ENCODE measurements at places on chromosomes 3 and 15.

- DNase-seq, result no peak
These were observed 61.8 kb downstream of the SLC7A14 start for GRCh38 chr3:170524073-170524472.

GRCh38 chr15:32098033-32098432 lies 67.7 kb downstream of the CHRNA7 start:
- DNase-seq, result no peak

DNA sequence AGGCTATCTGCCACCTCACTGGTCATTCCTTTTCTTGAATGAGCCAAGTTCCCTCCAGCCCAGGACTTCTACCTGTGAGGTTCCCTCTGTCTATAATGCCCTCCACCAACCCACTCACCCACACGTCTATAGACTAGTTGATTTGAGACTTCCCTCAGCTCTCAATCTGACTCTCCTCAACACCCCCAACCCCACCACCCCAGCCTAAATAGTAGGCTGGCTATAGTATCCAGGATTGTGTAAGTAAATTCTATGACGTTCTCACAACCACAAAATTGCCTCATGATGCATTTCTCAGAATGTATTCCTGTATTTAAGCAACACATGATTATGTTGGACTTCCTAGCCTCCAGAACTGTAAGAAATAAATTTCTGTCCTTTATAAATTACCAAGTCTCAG lies 2.2 kb downstream of the PLSCR1 start:
- no peak for DNase-seq

GRCh38 chr3:15809313-15809712 lies 11.5 kb upstream of the ANKRD28 start:
- DNase-seq, result no peak

GRCh38 chr3:196843435-196844110 lies 24.1 kb upstream of the SENP5 start:
- DNase-seq, result no peak

GRCh38 chr3:38002291-38002876 lies 11.8 kb downstream of the VILL start:
- DNase-seq, result no peak

GRCh38 chr3:147089286-147089685 lies 317.1 kb downstream of the ZIC4 start:
- DNase-seq, result no peak

DNA sequence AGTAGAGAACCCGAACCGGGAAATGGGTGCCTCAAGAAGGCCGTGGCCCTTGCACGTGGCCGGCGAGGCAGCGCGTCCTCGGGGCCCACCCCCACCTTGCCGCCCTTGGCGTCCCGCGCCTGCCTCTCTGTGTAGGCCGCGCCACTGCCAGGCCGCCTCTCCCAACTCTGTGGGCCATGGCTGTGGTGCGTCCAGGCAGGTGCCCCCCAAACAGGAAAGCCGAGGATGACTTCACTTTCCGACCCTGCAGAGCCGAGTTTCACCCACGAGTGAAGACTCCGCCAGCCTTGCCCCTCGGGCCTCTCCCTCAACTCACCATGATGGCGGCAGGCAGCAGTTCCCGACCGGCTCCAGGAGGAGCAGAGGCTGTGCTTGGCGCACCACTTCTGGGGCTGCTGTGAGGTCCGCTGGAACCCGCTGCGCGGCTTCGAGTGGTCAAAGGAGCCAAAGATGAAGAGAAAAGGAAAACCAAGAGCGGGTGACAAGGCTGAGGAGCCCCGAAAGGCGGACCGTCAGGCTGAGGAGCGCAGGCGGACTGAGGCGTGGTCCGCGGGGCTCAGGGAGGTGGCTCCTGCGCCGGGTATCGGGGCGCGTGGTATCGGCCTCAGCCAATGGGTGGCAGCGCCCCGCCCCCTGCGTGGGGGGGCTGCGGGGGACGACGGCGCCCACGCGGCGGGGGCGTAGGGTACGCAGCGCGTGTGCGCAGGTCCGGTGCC lies at the start of gene DAZL:
TSS of gene DAZL (minus strand) at position 537 of the 716 bp plus-strand sequence. CDS start at position 319, 218 bp downstream.
- no peak for DNase-seq

GRCh38 chr15:63920504-63921175 lies 86.9 kb upstream of the HERC1 start:
- no peak for DNase-seq

DNA sequence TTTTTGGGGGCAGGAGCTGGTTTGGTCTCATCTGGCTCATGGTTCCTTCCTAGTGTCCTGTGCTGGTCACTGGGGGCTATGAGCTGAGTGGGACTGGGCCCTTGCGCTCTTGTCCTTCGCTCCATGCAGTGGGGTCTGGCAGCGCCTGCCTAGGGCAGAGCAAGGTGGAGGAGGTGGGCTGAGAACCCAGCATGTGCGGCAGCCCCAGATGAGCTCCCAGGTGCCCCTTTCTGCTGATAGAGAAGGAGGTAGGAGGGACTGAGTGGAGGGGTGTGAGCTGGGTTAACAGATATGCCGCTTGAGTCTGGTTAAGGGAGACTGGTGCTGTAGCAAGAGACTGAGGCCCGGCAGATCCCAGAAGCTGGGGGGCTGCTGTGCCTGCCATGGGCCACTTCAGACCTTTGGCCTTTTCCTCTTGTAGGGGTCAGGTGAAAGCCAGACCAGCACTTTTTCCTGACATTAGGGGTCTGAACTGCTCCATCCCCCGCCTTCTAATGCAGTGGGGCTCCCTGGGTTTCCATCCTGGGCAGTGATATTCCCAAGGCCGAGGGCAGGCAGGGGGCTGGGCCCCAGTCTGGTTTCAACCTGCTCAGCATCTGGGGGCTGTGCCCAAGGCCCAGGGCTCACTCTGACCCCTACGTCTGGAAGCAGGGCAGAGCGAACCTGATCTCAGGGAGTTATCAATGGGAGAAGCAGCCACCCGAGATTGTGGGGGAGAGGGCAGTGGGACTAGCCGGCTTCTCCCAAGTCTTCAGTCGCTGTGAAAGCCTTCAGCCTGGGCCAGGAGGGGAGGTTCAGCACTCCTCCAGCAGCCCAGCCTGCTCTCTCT lies 62.9 kb upstream of the PRR23C start:
- DNase-seq, result no peak

DNA sequence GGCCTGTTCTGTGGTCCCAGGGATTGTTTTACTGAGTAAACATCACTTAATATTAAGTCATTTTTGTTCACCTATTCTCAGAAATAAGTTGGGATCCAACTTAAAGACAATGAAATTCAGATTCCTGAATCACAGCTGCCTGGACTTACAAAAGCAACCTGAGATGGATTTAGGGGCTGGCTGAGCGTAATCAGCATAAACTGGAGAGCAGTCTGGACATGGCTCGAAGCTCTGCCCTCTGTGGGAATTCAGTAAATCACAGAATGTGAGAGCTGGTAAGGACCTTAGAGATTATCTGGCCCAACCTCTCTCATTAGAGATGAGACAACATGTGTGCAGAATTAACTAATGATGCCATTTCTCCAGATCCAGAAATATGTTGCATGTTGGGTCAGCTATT lies 23.7 kb downstream of the CCDC80 start:
- DNase-seq, result no peak

DNA sequence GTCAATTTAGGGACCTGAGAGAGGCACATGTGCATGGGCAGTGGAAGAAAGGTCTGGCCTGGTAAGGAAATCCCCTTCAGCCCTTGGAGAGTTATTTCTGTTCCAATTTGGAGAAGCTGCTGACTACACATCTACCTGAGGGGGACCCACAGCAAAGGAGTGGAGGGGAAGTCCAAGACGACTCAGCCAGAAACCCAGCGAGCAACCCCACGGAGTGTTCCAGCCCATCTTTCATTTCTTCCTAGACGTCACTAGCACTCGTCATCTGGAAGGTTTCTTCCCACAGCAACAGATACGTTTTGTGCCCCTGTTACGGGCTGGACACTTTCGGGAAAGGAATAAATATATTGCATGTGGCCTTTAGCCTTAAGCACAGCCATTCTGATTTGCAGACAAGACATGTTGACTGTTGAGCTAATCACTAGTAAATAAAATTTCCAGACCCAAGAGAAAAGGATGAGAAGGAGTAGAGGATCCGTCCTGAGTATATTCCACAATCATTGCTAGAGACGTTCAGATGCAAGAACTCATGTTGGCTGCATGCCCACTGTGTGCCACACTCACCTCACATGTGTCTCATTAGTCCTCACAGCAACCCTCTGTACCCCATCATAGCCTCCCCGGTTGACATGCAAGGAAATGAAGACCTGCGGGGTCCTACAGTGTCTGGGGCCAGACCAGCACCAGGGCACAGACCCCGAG lies 7.8 kb upstream of the FAM174B start:
- no peak for DNase-seq

DNA sequence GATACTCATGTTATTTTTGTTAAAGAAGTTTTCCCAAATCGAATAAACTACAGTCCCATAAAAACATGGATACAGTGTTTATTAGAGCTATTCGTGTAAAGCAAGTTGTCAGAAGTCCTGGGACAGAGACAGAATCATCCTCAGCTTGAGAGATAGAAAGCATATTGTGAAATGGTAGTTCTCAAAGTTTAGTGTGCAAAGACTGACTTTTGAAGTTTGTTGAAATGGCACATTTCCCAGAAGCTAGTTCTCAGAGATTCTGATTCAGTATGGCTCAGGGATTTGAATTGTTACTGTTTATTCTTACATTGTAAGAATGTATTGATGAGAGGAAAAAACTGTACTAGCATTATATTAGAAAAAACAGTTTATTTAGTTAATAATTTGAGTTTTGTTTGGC lies 22.1 kb downstream of the GABRR3 start:
- no peak for DNase-seq

- DNase-seq, result no peak
These were observed 55.9 kb downstream of the SQOR start for GRCh38 chr15:45690581-45691260.

DNA sequence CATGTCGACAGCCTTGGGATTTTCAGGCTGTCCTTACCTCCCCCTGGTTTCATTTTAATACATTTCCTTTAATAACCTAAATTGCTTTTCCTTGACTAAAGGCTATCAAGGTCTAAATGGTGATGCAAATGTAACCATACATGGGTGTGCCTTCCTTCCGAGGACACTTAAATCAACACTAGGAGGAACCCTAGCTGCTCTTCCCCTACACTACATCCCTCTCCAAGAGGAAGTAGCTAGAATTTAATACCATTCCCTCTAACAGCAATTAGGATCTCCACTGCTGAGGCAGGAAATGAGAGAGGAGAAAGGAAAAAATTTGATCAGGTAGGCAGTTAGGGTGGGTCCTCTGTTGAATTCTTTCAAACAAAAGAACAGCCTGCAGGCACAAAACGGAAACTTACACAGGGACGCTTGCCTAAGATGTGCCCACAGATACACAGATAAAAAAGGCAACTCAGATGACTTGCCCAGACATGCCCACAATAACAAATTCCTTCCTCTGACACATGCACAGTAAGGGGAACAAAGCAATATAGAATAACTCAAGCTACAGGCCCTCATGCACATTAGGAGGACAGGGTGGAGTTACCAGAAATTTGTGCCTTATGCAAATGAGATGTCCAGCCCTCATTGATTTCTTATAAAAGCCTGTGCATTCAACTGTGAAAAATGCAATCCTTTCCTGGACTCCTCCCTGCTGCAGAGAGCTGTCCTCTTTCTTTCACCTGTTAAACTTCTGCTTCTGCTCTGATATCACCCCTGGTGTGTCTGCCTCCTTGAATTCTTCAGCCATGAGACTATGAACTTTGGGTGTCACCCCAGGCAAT lies 1024.4 kb upstream of the CADM2 start:
- DNase-seq, result no peak

DNA sequence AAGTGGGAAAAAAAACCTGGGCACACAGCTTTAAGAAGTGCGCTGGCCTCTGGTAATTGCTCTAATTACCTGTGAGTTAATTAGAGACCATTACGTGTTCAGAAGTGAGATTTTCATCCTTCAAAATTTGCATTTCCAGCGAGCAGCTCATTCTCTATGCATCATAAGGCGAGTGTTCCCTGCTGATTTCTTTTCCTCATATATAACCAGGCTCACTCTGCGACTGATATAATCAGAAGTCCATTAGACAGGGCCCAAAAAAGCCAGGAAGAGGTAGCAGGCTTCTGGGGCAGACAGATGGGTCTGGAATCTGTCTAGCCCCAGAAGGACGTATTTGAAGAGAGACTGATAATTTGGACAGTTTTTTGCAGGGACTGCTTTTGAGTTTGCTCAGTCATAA lies 158.7 kb downstream of the MTHFS start:
- DNase-seq, result no peak

Measured in glomerular endothelial cell (primary cell).